ENCODE measurements at places on chromosomes 13 and 19.

DNA sequence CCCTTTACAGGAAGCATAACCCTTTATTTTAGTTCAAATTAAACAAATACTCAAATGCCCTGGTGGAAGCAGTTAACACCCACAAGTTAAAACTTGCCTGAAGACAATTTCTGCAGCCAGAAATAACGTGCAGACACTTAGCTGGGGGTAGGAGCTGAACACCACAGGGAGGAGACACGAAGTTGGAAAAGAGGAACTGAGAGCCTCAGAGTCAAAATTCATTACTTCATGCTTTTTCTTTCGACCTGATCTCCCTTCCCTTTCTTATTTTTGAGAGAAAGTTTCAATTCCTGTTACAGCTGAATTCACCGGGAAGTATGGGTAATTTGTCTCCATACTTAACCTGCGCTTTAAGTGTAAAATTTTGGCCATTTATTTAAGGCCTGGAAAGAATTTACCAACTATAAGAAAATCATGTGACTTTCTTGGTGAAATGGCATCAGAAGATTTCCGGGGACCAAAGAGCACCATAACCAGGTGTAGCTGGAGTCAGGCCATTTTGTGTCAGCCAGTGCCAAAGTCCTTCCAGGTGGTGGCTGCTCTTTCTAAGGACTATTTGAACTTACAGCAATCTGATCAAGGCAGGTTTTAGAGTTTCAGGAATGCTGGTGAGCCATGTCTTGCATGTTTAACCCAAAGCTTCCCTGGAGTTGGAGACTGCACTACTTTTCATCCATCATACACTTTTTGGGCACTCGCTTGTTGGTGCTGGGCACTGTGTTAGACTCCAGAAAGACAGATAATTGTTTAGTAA lies 46.5 kb upstream of the RCBTB2 start:
- no peak for DNase-seq

GRCh38 chr19:16260160-16260811 lies 62.6 kb downstream of the AP1M1 start:
- DNase-seq, result no peak

DNA sequence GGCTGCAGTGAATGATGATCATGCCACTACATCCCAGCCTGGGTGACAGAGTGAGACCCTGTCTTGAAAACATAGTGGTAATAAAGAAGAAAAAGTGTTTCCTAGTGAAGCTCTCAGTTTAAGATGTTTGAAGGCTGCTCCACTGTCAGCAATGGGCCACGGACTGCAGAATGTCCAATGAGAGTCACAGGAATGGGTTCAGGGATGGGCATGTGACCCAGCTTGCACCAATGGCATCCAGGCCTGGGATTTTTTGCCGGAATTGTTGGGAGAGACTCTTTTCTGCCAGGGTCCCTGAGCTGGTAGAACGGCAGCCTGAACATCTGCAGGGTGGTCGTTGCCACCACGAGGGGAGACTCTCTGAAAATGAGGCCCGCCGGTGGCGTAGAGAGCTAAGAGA lies 6.3 kb downstream of the SHISA7 start:
- DNase-seq, result no peak

DNA sequence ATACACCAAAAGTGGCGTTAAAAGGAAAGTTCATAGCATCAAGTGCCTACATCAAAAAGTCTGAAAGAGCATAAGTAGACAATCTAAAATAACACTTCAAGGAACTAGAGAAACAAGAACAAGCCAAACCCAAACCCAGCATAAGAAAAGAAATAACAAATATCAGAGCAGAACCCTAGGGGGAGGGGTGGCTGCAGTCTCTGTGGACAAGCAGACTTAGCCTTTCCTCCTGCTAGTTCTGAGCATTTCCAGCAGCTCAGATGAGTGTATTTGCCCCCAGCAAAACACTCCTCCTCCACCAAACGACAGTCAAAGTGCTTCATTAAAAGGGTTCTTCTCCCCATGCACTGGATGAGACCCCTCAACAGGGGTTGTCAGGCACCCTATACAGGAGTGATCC lies 7.1 kb upstream of the ZNF90 start:
- no peak for DNase-seq

DNA sequence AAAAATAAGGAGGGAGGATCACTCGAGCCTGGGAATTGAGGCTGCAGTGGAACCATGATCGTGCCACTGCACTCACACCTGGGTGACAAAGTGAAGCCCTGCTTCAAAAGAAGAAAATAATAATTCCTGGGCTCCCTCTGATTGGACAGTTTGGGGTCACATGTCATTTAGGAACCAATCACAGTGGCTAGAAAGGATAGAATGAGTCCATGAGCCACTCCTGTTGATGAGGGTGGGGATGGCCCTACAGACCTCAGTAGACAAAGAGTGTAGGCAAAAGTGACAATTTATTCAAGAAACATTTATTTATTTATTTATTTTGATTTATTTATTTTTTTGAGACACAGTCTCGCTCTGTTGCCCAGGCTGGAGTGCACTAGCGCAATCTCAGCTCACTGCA lies 26.8 kb upstream of the ADGRE5 start:
- no peak for DNase-seq

- DNase-seq, result peak; percentile 44
These were observed 829 bp downstream of the KCNC3 start for GRCh38 chr19:50328224-50328872.

DNA sequence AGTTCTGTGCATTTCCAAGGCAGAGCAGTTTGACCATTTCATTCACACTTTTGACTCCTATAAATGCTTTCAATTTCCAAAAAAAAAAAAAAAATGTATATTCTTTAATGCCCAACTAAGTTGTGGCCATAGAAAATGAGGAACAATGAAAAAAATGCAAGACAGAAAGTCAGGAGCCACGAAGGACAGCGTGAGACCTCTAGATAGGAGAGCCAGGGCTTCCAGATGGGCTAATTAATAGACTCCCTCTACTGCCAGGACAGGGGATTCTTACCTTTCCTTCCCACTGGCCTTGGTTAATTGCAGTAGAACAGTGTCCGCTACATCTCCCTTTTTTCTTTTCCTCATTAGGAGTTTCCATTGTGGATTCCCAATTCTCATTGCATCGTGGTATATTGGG lies 8.6 kb downstream of the FPR3 start:
- no peak for DNase-seq

GRCh38 chr13:46683676-46684260 lies 113.2 kb downstream of the ESD start:
- DNase-seq, result no peak

DNA sequence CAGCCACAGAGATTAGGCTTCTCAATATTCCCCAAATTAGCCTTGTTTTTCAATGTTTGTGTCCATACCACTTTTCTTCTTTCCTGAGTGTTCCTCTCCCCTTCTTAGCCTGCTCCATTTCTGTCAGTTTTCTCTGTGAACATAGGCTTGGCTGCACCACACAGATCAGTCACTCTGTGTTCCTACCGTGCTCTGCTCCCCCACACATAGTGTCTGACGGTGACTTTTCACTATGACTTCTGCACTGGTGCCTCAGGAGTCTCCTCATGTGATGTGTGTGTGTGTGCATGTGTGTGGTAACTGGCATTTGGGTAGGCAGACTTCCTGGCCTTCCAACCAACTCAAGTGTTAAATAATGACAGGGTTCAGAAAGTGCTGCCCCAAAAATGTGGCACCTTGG lies 47.9 kb upstream of the MYCBP2 start:
- DNase-seq, result no peak

- no peak for DNase-seq
These were observed 505.7 kb downstream of the EFNB2 start for GRCh38 chr13:106029676-106030290.

- no peak for DNase-seq
These were observed 1.2 kb downstream of the WDR83 start for GRCh38 chr19:12667731-12668302.

GRCh38 chr19:39264306-39265290 lies 3.6 kb upstream of the IFNL2 start:
- DNase-seq, result peak; percentile 13

DNA sequence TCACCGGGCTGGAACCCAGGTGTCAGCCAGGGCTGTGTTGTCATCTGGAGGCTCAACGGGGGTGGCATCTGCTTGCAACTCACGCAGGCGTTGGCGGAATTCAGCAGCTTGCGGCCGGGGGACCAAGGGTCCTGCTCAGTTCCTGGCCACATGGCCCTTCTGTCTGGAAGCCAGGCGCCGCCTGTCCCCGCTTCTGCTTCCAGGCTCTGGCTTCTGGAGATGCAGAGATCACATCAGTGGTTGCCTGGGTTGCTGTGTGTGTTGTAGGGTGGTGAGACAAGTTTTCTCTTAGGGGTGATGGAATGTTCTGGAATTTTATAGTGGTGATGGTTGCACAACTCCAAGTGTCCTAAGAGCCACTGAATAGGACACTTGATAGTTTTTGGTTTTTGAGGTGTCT lies 5.0 kb downstream of the ADAT3 start:
- DNase-seq, result no peak

DNA sequence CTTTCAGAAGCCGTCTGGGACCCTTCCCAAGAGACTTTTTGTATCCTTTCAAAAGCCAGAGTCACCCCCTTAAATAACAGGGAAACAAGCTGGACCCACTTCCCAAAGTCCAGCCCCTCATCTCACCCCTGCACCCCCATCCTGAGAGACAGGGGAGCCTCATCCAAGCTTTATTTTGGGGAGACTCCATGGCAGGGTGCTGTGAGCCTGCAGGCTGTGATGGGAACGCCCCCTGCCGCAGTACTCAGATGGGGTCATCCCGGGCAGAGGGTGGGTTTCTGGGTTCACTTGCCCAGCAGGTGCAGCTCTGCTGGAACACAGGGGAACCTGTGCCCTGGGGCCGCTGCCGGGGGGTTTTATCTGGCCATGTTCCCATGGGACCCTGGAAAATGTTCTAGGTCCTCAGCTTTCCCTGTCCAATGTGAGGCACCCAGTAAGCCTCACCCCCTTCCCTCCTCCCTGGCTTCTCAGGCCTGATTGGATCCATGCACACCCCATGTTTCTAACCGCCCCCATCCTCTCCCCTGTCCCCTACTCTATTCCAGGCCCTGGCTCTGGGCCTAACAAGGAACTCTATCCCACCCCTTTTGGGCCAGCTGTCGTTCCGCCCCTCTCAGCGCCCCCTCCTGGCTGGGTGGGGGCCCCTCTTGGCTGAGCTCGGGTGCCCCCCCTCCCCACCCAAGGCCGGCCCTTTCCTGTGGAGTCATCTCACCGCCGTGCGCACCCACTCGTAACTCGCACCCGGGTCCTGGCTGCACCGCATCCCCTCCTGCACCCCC lies 1.0 kb downstream of the HIF3A start:
- DNase-seq, result peak; percentile 84

DNA sequence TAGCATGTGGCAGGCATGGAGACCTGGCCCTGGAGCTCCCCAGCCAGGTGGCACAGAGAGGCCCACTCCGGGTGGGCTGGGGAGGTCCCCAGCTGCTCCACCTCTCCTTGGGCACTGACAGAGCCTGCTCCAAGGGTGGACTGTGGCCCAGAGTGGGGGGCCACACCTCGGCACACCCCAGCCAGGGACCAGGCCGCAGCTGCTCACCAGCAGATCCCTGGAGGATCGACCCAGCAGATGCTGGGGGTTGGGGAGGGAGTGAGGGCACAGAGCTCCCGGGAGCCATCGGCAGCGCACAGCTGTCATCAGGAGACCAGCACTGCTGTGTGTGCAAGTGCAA lies 72.0 kb upstream of the KCTD15 start:
- no peak for DNase-seq

DNA sequence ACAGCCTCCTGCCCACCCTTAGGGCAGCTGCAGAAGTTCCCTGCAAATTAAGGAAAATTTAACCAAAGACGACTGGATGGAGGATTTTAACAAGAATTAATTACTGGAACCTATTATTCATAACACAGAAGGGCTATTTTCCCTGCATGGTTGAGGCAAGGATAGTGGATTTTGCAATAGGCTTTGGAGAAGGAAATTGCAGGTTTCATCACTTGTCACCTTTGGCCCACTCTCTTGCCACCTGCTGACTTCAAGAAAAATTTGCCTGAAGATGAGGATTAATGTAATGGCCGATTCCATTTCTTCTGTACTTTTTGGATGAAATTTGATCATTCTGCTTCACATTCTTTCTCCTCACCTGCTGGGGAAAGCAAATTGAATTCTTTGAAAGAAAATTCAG lies 261.7 kb downstream of the FGF9 start:
- no peak for DNase-seq

GRCh38 chr19:20661150-20661819 lies at the start of gene ZNF626:
ZNF626 (minus strand) TSS chr19:20661571; CDS start chr19:20661446, 125 bp downstream.
- DNase-seq, result peak; percentile 99

DNA sequence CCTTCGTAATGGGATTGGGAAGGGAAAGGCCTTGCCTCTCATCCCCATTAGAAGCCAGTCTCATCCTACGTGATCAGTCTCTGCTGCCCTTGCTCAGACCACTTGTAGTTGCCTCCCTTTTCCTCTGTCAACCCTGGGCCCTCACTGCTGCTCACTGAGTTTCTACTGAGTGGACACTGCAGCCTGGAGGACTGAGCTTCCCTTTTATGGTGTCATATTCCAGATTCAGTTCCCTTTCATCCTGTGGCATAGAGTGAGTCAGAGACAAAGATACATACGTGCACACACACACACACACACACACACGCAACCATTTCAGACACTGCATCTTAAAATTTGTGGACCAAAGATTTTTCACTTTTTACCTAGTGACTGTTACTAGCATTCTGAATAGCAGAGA lies 56.6 kb downstream of the COG3 start:
- no peak for DNase-seq

DNA sequence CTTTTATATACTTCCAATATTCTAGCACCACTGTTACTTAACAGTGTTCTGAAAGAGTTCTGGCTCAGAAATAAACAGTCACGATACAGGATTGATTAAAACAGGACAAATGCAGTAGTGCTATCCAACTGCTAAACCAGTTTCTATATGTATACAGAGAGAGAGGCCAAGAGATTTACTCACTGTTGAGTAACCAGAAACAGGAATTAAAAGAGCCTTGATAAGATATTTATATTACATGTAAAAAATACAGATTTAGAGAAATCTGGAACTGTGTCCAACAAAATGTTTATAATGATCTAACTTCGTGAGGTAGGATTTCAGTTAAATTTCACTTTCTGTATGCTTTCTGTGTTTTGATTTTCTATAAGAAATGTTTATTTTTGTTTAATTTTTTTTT lies 116.6 kb downstream of the CDK8 start:
- DNase-seq, result no peak

DNA sequence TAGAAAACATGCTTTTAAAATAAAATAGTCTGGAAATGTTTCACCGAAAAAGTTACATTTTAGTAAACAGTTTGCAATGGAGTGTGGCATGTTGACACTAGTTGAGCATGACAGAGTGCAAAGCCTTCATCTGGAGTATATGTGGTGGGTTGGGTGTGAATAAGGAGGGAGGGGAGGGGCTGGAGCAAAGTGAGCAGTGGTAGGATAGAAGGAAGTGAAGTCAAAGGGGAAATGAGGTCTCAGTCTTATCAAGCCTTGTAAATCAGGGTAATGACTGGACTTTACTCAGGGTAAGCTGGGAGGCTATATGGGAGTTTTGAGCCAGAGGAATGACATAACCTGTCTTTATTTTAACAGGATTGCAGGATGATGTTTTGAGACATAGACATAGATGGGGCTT lies 222.8 kb downstream of the PCDH20 start:
- DNase-seq, result no peak

All from dermis blood vessel endothelial cell (primary cell).